GOT3 (cell line): ENCODE measurements at places on chromosomes 6 and 20.

DNA sequence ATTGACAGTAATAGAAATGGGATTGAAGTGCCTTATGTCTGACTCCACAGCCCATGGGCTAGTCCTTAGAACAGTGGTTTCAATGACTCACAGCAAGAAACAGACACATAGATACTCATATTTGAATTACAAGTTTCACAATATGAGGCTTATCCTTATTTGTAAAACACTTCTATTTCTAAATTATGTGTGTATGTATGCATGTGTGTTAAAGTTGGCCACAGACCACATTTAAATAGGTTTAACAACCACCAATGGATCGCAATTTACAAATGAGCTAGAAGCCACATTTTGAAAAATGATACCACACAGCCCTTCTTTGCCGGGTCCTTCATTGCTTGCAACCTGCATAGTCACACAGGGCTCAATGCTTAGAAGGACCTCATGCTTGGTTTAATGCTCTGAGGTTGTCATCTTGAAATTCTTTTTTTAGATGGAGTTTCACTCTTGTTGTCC lies 157.8 kb upstream of the PREP start:
- no peak for DNase-seq

DNA sequence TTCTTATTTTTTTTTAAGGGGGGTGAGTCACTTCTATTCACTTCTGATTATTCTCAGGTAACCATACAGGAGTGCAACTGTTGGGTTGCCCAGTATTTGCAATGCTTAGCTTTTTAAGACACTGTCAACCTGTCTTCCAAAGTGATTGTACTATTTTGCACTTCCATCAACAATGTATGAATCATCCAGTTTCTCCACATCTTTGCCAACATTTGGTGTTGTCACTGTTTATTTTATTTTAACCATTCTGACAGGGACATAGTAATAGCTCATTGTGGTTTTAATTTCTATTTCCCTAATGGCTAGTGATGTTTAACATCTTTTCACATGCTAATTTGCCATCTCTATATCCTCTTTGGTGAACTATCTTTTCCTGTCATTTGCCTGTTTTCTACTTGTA lies 1.4 kb upstream of the SLC13A3 start:
- DNase-seq, result no peak

- no peak for DNase-seq
These were observed 91.5 kb upstream of the BHLHE23 start for GRCh38 chr20:63098195-63098810.

DNA sequence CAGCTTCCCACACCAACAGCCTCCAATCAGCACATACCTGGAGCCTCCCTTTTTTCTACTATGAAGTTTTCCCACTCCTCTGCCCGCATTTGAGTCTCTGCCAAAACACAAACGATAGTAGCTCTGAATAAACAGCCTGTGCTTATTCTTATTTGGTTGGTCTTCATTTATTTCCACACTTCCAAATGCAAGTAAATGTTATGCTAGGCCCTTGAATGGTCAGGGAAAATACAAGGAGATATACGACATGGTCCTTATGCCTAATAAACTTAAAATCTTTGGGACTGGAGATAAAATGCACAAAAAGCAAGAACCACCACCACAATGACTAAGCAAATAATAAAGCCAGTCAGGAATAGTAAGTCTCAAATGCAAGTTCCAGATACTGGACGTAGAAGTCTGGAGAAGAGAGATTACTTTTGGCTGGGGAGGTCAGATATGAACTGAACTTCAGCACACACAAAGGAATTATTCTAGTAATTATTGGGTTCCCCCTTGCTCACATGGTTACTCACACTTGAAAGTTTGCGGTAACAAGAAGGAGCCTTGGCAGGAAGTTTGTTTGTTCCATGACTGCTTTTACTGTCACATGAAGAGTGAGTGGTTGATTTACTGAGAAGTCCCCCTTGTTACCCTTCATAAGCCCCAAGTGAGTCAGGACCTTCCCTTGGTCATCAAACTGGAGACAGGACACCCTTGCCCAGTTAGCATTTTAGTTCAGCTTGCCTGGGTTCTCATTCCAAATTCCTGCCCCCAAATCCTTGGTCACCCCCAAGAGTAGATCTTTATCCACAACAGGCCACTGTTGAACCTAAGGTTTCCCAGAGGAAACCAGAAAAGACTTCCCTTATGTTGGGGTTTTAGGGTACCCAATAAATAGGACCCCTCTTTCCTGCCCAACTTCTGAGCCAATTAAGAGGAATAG lies 511.2 kb upstream of the JARID2 start:
- no peak for DNase-seq

- DNase-seq, result no peak
These were observed 556 bp upstream of the MROH8 start for GRCh38 chr20:37179683-37180524.

DNA sequence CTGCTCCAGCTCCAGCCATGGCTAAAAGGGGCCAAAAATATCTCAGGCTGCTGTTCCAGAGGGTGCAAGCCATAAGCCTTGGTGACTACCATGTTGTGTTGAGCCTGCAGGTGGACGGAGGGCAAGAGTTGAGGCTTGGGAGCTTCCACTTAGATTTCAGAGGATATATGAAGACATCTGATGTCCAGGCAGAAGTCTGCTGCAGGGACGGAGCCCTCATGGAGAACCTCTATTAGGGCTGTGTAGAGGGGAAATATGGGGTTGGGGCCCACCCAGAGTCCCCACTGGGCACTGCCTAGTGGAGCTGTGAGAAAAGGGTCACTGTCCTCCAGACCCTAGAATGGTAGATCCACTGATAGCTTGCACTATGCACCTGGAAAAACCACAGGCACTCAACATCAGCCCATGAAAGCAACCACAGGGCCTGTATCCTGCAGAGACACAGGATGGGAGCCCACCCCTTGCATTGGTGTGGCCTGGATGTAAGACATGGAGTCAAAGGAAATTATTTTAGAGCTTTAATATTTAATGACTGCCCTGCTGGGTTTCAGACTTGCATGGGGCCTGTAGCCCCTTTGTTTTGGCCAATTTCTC lies 70.5 kb downstream of the NINL start:
- DNase-seq, result no peak

DNA sequence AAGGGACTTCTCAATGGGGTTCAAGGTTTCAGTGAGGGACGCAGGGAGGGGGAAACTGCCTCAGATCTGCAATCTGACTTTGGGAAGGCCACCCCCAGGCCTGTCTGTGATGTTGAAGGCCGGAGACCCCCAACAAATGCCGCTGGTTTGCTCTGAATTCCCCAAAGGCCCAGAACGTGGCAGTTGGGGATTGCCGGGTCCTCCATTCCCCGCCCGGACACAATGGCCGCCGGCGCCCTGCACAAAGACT lies 326 bp upstream of the BCL2L1 start:
- no peak for DNase-seq

- no peak for DNase-seq
These were observed 69.3 kb upstream of the STMND1 start for GRCh38 chr6:17032590-17032987.

GRCh38 chr20:32979201-32979998 lies 24.8 kb downstream of the SUN5 start:
- no peak for DNase-seq

DNA sequence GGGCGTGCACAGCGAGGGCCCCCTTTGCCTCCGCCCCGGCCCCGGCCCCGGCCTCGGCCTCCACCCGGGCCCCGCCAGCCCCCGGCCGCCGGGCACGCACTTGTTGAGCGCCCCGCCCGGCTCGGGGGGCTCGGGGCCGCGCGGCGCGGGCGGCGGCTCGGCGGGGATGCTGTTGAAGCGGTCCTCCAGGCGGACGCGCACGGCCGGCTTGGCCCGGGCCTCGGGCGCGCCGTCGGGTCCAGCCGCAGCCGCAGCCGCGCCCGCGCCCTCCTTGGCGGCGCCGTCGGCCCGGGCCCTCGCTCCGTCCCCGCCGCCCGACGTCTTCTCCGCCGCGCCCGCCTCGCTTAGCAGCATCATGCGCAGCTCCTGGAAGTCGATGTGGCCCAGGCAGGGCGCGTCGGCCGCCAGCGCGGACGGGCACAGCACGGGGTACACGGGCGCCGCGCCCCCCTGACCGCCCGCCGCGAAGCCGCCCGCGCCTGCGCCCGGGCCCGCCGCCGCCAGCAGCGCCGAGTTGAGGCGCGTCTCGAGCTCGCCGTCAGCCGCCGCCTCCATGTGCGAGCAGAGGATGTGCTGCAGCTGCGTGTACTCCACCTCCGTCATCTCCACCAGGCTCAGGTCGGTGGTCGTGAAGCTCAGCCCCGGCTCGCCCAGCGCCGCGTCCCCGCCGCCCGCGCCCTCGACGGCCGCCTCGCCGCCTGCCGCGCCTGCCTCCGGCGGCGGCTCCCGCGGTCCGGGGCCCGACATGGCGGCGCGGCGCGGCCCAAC lies 514 bp downstream of the TCFL5 start:
- DNase-seq, result no peak

- DNase-seq, result no peak
These were observed 1.4 kb upstream of the MARCKS start for GRCh38 chr6:113855500-113856374.

- no peak for DNase-seq
These were observed 149.8 kb upstream of the PRND start for GRCh38 chr20:4571759-4572531.

DNA sequence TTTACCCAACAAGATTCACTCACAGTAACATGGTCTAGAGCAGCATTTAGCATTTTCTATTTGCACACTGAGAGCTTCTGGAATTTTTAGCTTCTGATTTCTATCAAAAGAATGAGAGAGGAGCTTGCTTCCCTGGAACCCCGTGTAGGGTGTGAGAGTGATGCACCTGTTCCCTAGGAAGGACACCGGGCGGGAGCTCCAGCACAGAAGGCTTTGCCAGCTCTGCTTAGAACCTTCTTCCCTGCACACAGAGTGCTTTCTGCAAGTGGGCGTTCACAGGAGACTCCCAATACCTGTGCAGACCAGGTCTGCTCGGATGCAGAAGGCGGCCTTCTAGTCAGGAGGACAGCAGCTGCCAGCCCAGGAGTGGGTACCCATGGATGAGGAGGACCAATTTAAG lies 217.3 kb downstream of the TBXT start:
- no peak for DNase-seq

- no peak for DNase-seq
These were observed 293.5 kb downstream of the CENPW start for GRCh38 chr6:126633373-126633772.

GRCh38 chr6:17972074-17972952 lies 15.1 kb downstream of the KIF13A start:
- DNase-seq, result no peak

- no peak for DNase-seq
These were observed 105.8 kb downstream of the MAFB start for GRCh38 chr20:40583205-40583604.

- no peak for DNase-seq
These were observed 247.3 kb upstream of the PDE10A start for GRCh38 chr6:165910184-165910966.

DNA sequence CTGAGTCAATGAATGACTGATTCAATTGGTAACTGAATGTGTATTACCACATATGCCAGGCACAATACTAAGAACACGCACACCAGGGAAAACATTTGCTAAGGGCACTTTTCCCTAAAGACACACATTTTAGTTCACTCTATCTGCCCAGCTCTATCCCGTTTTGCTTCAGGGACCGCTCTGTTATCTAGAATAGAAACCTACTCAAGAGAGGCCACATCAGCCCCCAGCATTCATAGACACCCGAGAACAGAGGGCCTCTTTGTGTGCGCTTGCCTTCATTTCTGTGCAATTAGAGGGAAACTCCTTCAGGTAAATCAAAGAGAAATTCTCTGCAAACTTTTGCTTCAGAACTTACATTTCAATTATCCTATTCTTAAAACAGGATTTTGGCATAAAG lies 50.3 kb downstream of the DZANK1 start:
- no peak for DNase-seq

GRCh38 chr20:51339721-51340450 lies 202.6 kb downstream of the NFATC2 start:
- no peak for DNase-seq

- DNase-seq, result no peak
These were observed 94.3 kb upstream of the FAM8A1 start for GRCh38 chr6:17505767-17506280.

- peak; percentile 91 for DNase-seq
These were observed 540 bp upstream of the CD164 start for GRCh38 chr6:109382576-109383437.

DNA sequence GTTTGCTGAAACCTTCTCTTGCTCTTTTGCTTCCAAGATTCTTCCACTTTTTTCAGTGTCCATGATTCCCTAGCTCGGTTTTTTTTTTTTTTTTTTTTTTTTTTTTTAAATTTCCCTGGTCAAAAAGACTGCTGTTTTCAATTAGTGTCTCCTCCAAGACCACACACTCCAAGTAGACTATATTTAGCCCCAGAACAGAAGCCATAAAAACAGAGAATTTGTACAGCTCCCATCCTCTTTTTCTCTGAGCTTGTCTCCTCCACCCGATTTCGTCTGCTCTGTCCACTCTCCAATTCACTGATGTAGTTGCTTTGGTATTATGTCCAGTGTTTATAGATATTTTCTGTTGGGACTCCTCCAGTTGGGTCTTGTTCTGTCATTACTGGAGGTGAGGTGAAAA lies 37.6 kb downstream of the RSPH3 start:
- DNase-seq, result no peak

- DNase-seq, result no peak
These were observed 152.7 kb downstream of the DTNBP1 start for GRCh38 chr6:15510121-15510520.

DNA sequence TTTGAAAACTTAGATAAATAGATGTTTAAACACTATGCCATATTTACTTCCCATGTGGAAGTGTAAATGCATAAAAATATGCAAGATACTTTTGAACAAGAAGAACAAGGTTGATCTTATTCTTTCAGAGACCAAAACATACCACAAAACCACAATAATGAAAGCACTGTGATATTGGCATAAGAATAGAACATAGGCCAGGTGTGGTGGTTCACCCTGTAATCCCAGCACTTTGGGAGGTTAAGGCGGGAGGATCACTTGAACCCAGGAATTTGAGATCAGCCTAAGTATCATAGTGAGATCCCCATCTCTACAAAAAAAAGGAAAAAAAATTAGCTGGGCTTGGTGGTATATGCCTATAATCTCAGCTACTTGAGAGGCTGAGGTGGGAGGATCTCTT lies 66.5 kb downstream of the KCNS1 start:
- no peak for DNase-seq

GRCh38 chr20:64182146-64182865 lies 18.1 kb downstream of the MYT1 start:
- DNase-seq, result no peak

- no peak for DNase-seq
These were observed 17.1 kb upstream of the HECA start for GRCh38 chr6:139117734-139118133.
